ENCODE measurements at places on chromosomes 13 and 19. TPM values are rescaled to one million over a fixed set of nuclear protein-coding genes. Genes with fewer than 3 reads are reported as not detected.

GRCh38 chr13:40779796-40780285 is 8.9 kb upstream of the MRPS31 start:
- no peak for DNase-seq

DNA sequence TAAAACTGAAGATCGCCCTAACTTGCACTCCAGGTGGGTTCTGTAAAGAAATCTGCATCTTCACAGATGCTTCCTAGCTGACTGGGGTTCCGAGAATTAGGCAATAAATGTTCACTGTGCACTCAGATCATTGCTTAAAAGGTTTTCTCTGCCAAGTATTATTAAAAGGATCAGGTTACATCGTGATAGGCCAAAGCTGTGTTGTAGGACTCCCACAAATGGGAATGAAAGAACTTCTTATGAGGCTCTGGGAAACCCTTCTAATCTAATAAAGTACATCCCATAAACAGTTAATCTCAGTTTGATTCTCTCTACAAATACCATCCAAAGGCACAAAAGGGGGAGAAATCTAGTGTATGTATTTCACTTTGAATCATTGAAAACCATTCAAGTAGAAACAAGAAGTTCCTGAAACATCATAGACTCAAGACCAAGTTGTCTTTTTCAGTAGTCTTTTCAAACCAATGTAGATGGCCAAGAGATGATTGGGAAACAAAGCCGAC is 7.1 kb upstream of the POU4F1 start:
- DNase-seq, result no peak

GRCh38 chr13:45700971-45701900 is 884 bp upstream of the CBY2 start:
- no peak for DNase-seq

CPB2 gene
- 0.11 TPM for polyA plus RNA-seq

ZNF442 gene
- 1.9 TPM for polyA plus RNA-seq

DNA sequence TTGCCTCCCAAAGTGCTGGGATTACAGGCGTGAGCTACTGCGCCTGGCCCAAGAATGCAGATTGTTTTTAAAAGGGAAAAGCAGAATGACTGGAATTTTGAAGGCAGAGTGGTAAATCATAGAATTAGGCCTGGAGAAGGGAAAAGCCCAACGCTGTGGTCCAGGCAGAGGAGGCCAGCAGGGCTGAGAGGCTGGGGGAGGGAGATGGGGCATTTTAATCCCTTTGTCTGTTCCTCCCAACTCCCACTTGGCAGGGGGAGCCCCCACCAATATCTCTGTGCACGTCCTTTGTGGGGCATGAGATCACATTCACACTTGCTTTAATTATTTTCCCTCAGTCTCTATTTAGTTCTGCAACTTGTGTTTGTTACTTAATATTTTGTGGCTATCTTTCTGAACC is 54.4 kb upstream of the RANBP3 start:
- DNase-seq, result no peak

DNAAF3 gene
- 0.92 TPM for polyA plus RNA-seq

TUBA3C gene
- polyA plus RNA-seq, result not detected

GRCh38 chr13:35888457-35888883 is 242.7 kb downstream of the DCLK1 start:
- no peak for DNase-seq

DNA sequence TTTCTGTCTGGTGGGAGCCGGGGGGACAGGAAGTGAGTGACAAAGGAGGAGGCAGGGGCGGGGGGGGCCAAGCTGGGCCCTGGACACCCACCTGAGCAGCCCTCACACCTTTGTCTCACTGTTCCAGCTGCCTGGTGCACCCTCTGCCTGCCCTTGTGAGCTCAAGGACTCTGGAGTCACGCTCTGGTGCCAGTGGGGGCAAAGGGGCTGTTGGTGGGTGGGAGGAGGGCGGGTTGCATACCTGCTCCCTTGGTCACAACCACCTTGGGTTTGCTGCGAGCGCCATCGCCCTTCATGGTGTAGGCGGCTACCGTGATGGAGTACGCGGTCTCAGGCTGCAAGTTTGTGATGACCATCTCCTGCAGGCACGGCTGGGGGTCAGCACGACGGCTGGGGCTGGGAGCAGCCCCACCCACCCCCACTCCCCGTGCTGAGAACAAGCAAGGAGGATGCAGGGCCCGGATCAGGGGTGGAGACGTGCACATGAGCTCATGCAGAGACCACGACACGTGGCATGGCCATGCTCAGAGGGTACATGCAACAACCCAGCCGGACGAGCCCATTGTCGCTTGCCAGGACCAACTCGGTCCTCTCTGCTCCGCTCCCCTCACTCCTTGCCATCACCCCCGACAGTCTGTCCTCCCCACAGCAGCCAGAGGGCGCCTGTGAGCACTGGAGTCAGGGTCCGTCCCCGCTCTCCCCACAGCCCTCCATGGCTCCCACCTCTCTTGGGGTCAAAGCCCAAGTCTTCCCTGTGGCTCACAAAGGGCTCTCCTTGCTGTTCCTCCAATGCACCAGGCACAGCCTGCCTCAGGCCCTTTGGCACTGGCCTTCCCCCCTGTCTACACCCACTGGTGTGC is 114.9 kb downstream of the PTPRS start:
- DNase-seq, result no peak

DNA sequence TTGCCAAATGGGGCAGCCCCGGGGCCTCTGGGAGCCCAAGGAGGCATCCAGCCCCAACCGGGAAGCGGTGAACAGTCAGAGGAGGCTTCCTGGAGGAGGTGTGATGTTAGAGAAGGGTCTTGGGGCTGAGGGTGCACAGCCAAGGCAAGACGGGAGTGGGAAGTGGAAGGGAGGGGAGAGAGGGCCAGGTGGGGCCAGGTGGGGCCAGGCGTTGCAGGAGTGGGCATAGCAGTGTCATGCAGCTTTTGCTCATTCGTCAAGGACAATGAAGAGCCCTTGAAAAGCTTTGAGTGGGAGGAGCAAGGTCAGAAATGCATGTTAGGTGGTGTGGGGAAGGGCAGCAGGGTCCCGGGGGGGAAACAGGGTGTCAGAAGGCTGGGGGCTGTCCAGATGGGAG is 1.8 kb downstream of the FBN3 start:
- DNase-seq, result no peak

DNA sequence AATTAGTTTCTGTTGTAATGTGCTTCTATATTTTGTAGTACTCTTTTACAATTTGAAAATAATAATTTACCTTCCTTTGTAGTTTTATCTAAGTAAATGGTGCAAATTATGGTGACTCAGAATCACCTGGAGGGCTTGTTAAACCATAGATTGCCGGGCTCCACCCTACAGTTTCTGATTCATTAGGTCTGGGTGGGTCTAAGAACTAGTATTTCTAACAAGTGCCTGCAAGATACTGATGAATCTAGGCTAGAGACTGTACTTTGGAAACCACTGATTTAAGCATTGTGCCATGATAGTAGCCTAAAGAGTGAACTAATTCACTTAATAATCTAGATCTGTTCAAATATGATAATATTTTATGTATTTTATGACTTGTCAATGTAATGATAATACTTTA is 437.4 kb upstream of the SPRY2 start:
- DNase-seq, result no peak

GRCh38 chr13:42883771-42884467 is 102.5 kb downstream of the FAM216B start:
- no peak for DNase-seq

- DNase-seq, result no peak
These were observed 9.5 kb upstream of the MLNR start for GRCh38 chr13:49210669-49211068.

PTPRH gene
- 0.11 TPM for polyA plus RNA-seq

- no peak for DNase-seq
These were observed 10.4 kb downstream of the TLE6 start for GRCh38 chr19:2987797-2988196.

DNA sequence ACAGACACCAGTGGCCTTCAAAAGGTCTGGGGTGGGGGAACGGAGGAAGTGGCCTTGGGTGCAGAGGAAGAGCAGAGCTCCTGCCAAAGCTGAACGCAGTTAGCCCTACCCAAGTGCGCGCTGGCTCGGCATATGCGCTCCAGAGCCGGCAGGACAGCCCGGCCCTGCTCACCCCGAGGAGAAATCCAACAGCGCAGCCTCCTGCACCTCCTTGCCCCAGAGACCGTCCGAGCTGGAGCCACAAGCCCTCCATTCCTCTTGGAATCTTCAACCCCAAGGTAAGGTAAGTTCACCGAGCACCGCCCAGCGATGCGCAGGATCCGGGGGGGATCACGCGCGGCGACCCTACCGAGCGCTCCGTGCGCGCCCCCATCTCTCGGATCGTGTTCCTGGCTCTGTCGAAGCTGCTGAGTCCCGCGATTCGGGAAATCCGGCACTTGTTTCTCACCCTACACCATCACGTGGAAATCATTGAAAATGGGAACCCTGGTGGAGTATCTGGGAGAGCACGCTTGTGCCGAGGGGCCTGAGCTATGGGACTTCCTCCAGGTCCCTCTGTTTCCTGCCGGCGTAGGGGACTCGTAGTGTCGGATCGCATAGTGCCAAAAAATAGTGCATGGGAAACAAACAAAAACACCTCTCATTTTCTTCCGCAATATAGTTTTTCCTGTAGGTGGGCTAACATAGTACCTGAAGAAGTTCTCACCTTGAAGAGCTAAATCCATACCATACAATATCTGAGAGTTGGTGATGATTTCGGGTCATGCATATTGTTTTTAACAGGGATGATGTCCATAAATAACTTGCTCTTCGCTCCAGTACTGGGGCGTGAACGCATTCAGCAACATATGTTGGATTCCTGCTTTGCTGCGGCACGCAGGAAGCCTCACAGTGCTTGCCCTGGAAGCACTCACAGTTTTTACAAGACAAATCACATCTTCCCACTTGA is 9.3 kb downstream of the PDX1 start:
- no peak for DNase-seq

DNA sequence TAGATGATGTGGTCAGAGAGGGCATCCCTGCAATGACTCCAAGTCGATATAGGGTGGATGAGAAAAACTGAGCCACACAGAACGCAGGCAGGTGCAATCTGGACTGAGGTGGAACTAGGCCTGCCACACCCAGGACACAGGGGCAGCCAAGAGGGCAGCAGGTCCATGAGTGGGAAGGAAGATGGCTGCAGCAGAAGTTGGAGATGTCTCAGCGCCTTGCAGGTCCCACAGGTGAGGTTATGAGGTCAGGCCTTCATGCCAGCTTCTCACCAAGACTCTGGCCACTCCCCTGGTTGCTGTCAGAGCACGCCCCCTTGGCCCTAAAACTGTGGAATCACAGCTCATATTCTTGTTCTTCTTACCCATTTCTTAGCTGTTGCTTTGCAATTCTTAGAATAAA is 147.7 kb upstream of the VSTM2B start:
- DNase-seq, result no peak

- no peak for DNase-seq
These were observed 16.8 kb downstream of the LGALS16 start for GRCh38 chr19:39672473-39672872.

DNA sequence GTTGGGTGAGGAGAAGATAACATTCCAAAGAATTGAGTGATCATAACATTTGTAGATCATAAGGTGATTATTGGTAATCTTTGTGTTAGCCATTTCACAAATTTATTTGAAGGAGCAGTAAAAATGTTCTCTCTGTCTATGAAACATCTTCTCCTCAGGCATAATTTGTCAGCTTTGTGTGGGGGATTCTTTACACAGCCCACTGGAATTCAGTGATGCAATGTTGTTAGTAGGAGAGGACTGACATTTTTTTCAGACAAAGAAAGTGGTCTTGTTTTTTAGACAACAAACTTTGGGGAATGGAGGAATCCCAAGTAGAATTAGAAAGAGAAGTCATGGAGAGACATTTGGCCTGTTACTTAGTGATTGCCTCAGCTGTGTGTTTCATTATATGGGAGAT is 100.3 kb downstream of the ITGBL1 start:
- no peak for DNase-seq

- no peak for DNase-seq
These were observed 14.5 kb upstream of the KLK4 start for GRCh38 chr19:50925734-50926133.

DNA sequence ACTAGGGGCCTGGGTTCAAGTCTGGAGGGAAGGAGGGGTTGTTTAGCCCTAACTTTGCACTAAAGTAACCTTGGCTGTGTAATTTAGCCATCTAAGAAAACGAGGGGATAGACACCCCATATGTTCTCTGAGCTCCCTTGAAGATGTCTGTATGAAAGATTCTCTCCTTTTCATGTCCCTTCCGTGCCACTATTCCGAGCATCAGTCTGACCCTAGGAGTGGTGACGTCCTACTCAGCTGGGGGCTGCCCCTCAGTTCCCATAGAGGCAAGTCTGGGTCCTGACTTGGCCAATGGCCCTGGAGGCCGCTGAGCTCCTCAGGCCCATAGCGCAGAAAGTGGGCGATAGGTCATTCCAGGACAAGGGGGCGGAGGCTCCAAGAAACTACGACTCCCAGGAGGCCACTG is 790 bp upstream of the WDFY2 start:
- DNase-seq, result no peak

KCNN4 gene
- 0.51 TPM for polyA plus RNA-seq

SLC10A2 gene
- not detected for polyA plus RNA-seq
